Stimulated activated naive CD8-positive, alpha-beta T cell treated with anti-CD3 and anti-CD28 coated beads, Interleukin-15, Interleukin-2, amounts not matched to agents 100 U/mL and 50 U/mL, for 24 hours (primary cell): ENCODE measurements at places on chromosomes 11 and 22.

GRCh38 chr11:36343436-36343835 lies 47.3 kb downstream of the PRR5L start:
- DNase-seq, result no peak

GRCh38 chr22:17380359-17381087 lies 11.3 kb downstream of the CECR2 start:
- no peak for DNase-seq

DNA sequence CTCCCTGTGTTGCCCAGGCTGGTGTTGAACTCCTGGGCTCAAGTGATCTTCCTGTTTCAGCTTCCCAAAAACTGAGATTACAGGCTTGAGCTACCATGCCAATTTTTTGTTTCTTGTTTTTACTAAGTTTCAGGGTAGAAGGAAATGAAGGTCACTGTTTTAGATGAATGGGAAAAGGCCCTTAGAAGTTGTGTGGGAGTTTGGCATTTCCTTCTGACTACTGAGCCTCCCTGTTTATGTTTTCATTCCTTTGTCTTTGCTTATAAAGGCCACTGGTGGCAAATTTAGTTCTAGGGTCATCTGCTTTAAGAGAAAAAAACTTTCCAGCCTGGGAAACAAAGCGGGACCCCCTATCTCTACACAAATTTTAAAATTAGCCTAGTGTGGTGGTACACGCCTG lies 22.1 kb downstream of the SRPRA start:
- DNase-seq, result no peak

- no peak for DNase-seq
Measured at GRCh38 chr22:30453731-30454510, 17.9 kb downstream of the SEC14L3 start.

DNA sequence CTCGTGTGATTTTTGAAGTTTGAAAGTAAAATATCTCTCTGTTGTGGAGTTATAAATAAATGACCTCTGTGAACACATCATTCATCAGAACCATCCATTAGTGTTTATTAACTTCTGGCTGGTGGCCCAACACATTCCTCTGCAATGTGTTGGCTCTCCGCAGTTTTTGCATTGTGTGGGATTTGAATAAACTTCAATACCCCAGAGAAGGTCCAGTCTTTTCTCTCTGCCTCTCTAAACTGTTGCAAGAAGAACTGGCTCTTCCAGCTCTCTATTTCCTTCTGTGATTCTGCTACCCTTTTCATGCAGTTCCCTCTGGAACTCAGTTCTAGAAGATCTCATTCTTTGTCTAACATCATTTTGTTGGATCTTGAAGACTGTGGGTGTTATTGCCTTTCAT lies 125.0 kb upstream of the ARHGAP42 start:
- no peak for DNase-seq
